ENCODE measurements at places on chromosomes 1 and 21.

DNA sequence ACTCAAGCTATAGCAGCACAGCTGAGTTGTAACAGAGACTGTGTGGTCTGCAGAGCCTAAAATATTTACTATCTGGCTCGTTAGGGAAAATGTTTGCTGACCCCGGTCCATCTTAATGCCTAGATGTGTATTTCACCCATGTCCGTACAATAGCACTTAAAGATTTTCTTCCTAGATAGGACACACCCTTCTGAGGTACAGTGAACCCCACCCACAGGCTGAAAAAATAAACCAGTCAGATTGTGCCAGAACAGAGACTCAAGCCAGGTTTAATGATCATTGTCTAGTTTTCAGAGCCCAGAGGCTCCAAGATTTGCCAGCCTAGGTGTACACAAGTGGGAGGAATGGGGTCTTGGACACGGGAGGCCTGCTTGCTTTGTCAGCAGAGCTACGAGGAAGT lies 5.6 kb downstream of the AMIGO1 start:
- DNase-seq, result no peak

GRCh38 chr1:45573231-45573804 lies 10.5 kb upstream of the NASP start:
- DNase-seq, result no peak

GRCh38 chr1:193634470-193634869 lies 448.1 kb upstream of the B3GALT2 start:
- DNase-seq, result no peak

DNA sequence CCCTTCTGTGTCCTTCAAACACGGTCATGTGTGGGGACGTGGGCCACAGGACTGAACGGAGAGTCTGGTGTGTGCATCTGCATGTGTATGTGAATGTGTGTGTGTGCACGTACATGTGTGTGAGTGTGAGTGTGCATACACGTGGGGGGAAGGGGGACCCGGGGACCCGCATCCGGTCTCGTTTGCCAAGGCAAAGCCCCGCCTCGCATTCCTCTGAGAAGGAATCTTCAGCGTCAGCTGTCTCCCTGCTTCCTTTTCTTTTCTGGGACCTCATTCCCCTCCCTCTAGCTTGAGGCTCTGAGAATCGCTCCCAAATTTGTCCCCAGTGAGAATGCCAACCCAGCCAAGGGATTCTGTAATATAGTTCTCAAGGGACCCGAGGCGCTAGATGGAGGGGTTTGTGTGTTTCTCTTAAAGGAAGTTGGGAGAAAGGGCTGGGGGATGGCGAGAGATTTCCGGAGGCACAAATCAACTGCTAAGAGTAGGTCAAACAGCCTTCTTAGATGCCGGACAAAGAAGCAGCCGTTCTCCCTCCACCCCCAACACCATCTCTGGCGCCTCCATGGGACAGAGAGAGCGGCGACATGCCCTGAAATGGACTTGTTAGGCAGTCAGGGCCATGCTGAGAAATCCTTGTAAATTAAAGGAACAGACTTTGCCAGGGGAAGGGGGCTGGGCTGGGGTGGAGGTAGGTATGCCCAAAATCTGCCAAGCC lies 6.6 kb downstream of the IFFO2 start:
- DNase-seq, result peak; percentile 85

DNA sequence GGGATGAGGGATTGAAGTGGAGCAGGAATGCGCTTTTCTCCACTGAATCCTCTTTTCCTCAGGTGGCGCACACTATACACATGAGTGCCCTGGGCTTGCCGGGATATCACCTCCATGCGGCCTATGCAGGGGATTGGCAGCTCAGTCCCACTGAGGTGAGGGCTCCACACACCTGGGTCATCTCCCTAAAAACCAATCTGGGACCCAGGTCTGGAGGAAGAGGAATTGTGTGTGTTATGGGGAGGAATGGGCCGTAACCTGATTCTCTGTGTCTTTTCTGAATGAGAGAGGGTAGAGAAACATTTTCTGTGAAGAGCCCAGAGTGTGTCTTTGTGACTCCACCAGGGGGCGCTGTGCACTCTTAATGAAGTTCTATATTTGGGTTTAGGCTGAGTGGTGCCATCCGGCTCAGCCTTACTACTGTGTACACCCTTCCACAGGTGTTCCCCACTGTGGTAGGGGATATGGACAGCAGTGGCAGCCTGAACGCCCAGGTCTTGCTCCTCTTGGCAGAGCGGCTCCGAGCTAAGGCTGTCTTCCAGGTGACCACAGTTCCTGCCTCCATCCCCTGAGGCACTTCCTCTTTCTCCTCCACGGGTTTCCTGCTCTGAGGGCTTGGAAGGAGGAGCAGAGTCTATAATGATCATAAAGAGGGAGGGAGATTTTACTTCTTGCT lies 1.5 kb downstream of the TOMM40L start:
- DNase-seq, result peak; percentile 83

DNA sequence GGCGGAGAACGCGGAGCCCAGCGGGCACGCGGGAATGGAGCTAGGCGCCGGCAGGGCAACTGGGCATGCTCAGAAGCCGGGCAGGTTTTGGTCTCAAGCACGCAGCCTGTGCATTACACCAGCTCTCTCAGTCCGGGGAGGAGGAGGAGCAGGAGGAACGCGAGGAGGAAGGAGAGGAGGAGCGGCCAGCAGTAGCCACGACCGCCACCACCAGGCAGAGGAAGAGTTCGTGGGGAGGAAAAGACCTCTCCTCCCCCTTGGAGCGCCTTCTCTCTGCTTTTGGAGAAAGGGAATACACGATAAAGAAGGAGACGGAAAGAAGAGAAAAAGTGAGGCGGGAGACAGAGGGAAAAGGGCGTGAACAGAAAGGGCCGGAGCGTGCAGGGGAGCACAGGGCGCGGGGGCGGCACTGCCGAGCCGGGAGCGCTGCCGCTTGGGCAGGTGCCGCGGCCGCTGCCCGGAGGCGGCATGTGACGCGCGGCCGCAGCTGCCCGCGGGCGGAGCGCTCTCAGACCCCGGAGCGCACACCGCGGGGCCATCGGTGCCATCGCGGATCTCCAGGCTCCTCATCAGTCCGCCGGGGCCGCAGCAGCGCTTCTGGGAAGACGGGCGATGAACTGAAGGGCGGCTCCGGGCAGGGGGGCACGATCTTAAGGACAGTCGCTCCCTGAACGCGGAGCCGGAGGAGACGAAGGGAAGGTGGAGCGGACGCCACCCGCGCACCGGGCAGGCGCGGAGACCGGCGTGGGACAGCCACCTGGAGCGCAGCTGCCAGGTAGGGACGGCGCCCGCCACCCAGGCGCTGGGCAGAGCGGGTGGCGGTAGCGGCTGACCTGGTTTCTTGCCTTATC lies at the start of gene CHRM3:
TSS of gene CHRM3 (plus strand) at position 116 of the 851 bp plus-strand sequence. CDS start 520,884 bp downstream, outside the sequence.
- peak; percentile 20 for DNase-seq

DNA sequence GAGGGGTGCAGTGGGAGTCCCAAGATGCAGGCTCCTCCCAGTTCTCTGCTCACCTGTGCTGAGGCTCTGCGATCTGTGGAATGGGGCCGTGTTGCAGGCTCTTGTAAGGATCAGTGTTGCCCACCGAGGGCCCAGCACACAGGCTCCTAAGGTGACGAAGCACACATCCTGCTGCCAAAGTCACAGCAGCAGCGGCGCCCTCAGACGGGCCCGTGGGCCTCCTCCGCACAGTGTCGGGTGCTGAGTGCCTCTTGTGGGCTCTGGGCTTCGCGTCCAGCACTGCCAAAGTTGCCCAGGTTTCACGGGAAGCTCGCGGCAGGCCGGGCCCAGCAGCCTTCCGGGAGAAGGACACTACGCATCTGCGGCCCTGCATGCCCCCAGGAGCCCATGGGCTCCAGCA lies 72.1 kb upstream of the ABCG1 start:
- DNase-seq, result no peak

DNA sequence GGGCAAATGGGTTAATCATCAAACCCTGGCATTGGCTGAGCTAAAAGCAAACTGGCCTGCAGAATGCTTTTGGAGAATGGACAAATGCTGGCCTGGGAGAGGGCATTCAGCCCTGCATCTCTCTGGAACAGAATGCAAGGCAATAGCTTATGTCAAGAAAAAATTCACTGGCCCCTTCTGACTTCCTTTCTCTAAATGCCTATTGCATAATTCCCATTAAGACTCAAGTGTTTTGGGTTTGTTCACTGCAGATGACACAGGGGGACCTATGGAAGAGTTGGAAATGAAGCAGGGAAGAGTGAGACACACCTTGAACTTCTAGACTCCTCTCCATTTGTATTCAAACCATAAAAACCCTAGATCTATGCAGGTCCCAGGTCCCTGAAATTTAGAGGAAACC lies 15.9 kb downstream of the PEA15 start:
- DNase-seq, result no peak

DNA sequence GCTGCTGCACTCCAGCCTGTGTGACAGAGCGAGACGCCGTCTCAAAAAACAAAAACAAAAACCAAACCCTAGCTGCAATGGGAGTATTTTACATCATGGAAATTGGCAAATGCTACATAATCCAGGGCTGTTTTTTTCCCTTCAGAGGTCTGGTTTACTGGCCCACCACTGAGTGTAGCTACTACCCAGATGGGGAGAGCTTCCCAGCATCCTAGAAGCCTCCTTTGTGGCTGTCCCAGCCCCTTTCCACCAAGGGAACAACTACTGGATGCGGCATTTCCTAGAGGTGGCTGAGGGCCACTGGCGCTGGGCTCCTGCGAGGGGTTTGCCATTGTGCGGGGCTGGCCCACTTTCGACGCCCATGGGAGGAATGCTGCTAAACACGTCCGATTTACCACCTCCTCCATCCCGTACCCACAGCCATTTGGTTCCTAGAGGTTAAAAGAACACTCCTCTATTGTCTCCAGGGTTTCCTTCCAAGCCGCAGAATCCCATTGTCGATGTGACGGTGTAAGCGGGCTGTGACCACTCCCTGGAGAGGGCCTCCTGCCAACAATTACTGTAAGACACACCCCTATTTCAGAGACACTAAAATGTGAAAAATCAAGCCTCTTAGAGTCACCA lies 55.4 kb downstream of the RUNX3 start:
- no peak for DNase-seq

- no peak for DNase-seq
Observed at GRCh38 chr21:17949421-17949820, 130.3 kb upstream of the C21orf91 start.

GRCh38 chr1:7256526-7256925 lies 471.3 kb downstream of the CAMTA1 start:
- no peak for DNase-seq

DNA sequence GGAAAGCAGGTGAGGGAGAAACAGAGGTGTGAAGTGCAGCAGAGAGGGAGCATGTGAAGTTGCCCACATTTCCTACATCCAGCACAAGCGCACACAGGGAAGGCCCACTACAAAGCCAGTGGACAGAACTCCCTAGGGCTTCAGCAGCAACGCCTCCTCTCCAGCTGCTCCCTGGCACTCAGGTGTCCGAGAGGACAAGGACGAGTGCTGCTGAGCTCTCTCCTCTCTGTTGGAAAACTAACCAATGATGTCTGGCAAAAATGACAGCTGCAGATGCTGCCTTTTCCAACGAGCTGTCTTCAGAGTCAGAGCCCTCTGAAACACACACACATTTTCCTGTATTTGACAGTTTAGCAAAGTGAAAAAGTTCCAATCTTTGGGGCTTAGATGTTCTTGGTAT lies 86.8 kb downstream of the HSF2BP start:
- DNase-seq, result no peak
